Stimulated activated CD8-positive, alpha-beta memory T cell treated with anti-CD3 and anti-CD28 coated beads, Interleukin-4, amount 100 ng/mL, for 48 hours (primary cell): ENCODE measurements at places on chromosomes 5 and 9.

GRCh38 chr9:100131216-100131615, 32.2 kb downstream of the INVS start:
- DNase-seq, result no peak

- DNase-seq, result peak; percentile 56
Observed at GRCh38 chr5:132411304-132412013, 41.9 kb downstream of the SLC22A5 start.

DNA sequence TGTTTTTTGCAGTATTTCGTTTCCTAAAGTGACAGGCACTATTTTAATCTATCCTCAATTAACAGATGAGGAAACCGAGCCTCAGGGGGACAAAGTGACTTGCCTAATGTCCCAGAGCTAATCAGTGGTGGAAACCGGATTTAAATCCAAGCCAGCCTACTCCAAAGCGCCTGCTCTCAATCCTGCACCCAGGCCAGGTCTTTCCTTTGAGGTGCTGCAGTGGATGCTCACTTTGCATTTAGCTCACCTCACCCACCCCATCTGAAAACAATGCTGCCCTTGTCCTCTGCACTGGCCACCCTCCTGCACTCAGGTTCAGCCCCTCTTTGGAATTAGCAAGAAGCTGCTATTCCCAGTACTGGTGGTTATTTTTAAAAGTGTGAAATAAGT, 16.0 kb downstream of the ANGPTL2 start:
- no peak for DNase-seq

GRCh38 chr5:167816354-167816753, 475.1 kb upstream of the WWC1 start:
- no peak for DNase-seq

GRCh38 chr9:93648836-93649235, 72.5 kb downstream of the PHF2 start:
- DNase-seq, result no peak

DNA sequence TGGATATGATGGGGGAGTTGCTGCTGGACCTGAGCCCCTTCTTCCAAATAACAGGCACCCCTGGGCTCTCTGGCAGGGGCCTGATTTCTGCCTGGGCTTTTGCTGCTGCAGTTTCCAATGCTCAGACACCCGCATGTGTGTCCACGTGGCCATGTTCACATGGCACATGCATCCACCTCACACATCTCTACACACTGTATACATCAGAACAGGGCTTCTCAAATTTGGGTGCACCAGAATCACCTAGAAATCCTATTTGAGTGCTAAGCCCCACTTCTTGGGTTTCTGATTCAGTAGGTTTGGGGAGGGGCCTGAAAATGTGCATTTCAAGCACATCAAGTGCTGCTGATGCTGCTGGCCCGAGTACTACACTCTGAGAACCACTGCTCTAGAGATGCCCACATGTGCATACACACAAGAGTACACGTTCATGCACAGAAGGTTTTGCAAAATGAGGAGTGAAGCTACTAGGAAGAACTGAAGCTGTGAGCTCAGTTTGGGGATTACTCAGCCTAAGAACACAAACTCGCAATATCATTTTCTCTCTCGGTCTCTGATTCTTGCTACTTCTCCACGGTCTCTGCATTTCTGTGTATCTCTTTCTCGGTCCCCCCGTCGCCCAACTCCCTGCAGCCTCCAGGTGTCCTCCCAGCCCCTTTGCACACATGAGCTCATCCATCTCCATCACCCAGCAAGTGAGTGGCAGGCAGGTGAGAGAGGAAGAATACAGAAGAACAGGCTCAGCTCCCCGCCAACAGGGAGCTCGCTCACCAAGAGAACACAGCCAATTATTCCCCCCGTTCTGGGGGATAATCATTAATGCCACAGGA, 97.0 kb downstream of the PCDH1 start:
- DNase-seq, result no peak

DNA sequence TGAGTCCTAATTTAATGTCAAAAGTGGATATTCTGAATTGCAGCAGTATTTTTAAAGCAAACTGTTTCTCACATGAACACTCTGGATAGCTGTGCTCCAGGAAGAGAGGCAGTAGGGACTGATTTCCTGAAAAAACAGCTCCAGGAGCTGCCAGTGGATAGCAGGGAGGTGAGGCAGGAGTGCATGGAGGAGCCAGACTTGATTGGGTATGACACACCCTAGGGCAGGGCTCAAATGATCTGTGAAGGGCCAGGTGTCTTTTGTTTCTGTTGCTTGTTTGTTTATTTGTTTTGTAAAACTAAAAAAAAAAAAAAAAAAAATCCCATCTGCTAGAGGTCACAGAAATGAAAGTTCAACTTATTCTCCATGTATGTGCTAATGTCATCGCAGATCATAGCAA, 83.4 kb downstream of the ADRB2 start:
- no peak for DNase-seq

DNA sequence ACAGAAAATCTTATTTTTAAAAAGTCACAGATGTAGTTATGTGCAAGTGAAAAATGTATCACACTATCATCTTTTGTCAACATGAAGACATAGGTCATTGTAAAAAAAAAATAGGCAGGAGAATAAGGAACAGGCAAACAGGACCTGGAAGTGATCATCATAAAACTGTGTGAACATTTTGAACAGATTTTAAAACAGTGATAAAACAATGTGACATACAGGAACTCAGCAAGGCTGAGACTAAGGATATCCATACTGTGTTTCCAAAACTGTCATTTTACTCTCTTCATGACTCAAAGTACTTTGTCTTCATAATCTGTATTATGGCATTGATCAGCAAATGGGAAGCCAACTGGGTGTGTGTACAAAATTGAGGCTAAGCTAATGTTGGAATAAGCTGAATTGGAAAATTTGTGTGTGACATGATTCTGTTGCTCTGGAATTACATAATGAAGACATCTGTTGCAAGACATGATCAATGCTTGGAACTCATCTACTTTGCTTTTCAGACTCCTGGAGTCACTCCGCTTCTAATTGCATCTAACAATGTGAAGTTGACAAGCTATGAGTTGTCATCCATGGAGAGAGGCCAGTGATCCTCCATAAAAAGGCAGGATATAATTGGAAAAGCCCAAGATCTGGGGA, 978.7 kb upstream of the NUDT12 start:
- no peak for DNase-seq

DNA sequence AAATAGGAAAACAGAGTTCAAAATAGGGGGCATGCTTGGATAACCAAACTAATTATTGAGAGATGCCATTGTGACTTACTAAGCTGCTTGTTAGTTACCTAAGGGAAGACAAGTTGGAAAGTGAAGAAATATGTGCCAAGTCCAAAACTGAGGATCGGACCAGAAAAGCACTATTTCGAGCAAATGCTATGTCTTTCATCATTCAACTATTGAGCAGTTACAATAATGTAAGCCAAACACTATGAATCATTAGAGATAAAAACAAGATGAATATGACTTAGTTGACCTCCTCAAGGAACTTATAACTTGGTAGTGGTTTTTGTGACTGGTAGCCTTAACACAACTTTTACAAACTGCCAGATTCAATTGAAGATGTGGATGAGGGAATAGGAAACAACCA, 240.6 kb upstream of the MPDZ start:
- DNase-seq, result no peak

DNA sequence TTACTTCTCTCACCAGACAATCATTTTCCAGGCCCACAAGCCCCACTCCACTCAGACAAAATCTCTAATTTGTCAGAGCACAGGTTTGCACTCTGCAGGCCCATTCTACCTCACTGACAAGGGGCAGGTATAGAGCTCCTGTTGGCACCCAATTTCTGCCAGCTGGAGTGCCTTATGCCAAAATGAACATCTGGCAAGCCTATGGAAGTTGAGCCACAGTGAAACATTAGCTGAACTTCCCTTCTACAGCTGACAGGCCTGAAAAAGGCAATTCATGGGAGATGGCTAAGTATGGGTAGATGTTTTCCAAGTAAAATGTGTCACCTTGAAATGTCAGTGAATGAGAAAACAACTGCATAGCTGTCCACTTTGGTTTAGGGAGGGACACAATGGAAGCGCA, 87.0 kb downstream of the SPOCK1 start:
- no peak for DNase-seq

- DNase-seq, result no peak
Observed at GRCh38 chr5:132114150-132115121, 40.8 kb downstream of the CSF2 start.

- no peak for DNase-seq
Observed at GRCh38 chr9:33051144-33051543, 25.3 kb downstream of the SMU1 start.

GRCh38 chr5:36535859-36536615, 70.4 kb upstream of the SLC1A3 start:
- DNase-seq, result no peak

GRCh38 chr5:177456976-177457851, 10.6 kb downstream of the PRR7 start:
- DNase-seq, result peak; percentile 72

GRCh38 chr9:77810637-77811119, 162.6 kb upstream of the GNA14 start:
- DNase-seq, result no peak
